ENCODE measurements at places on chromosomes 12 and 14.

GRCh38 chr12:58359084-58359483 lies 417.7 kb downstream of the ATP23 start:
- DNase-seq: no peak

DNA sequence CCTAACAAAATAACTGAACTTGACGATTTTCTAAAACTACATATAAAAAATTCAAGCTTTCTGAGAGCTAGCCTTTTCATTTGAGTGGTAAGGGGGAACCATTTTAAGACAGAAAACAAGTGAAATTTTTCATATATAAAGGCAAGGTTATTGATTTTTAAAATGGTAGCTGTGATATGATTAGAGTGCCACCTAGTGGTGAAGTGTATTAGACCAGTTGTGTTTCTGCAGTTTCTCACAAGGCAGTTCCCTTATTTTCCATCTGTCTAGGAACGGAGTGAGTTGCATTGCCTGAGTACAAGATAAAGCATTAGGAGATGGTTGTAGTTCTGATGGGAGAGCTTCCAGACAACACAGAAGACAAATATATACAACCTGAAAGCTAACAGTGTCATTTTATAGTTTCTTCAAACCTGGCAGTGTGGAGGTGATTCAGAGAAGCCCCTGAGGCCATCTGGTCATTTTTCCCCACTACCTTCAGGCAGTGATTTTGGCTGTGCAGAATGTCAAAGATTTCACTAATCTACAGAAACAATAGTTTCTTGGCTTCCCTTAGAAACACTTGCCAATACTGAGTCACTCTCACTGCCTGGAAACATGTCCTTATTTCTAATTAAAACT lies 180.8 kb downstream of the C12orf50 start:
- DNase-seq: peak; percentile 31

GRCh38 chr12:120666571-120667390 lies 20.2 kb upstream of the MLEC start:
- no peak for DNase-seq

GRCh38 chr14:22036541-22037239 lies 363.1 kb upstream of the OR4E1 start:
- no peak for DNase-seq

DNA sequence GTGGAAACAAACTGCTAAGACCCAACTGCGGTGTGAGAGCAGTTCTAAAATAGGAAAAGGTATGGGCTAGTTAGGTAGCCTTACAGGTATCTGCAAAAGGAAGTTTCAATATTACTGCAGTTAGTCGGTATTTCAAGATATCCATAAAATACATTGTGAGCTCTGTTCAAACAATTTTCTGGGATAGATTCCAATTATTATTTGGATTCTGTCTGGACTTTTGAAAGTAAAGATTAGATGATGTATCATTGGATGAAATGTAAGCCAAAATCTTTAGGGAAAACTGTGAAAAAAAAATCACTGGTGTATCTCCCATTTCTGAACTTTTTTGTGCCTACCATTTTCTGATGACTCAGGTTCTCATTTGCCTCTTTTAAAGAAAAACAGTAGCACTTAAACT lies 621.6 kb downstream of the CCER1 start:
- DNase-seq: no peak

DNA sequence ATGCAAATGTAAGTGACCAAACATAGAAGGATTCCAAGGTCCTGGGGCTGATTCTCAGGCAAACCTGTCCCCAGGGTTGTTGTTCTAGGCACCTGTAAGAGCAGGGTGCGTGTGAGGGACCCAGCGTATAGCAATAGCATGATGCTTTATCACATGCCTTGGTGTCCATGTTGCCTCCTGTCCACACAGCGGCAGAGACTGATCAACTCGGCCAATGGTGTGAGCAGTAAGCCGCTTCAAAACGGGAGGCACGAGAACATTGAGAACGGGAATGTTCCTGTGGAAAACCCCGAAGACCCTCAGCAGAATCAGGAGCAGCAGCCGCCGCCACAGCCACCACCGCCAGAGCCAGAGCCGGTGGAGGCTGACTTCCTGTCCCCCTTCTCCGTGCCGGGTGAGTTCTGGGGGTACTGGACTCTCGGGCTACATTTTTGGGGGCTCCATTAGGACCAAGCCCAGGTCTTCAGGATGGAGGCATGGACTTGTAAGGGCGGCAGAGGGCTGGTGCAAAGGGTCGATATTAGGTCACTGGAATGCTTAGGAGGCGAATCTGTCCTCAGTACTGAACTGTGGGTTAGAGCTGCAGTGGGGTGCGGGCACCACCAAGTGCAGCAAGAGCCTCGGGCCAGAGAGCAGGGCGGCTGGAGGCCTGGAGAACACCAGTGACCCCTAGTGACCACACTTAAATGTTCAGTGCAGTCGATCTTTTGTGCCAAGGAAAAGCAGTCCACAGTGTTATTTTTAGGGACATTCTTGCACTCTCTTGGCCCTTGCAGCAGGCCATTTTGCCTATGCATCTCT lies 57.2 kb upstream of the RIN3 start:
- DNase-seq: no peak

DNA sequence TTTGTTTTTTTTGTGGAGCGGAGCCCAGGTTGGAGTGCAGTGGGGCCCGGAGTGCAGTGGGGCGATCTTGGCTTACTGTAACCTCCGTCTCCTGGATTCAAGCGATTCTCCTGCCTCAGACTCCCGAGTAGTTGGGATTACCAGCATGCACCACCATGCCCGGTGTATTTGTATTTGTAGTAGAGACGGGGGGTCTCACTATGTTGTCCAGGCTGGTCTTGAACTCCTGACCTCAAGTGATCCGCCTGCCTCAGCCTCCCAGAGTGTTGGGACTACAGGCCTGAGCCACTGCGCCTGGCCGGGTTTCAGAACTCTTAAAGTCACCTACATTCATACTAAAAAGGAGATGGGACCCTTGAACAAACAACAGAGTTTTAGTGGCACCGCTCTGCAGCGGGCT lies 52.7 kb downstream of the KRT80 start:
- DNase-seq: no peak

- DNase-seq: peak; percentile 35
Measured at GRCh38 chr14:39368261-39368959, 63.8 kb downstream of the FBXO33 start.

DNA sequence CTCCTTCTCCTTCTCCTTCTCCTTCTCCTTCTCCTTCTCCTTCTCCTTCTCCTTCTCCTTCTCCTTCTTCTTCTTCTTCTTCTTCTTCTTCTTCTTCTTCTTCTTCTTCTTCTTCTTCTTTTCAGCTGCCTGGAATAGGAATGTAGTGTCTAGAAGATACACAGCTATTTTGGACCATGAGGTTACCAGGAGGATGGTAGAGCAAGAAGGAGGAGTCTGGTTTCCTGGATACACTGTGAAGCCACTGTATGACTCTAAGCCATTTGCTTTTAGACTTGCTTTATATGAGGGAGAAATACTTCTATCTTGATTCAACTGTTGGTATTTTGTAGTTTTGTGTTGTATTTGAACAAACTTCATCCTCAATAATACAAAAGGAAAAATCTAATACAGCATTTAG lies 3.0 kb upstream of the MYBPC1 start:
- no peak for DNase-seq

- peak; percentile 13 for DNase-seq
Measured at GRCh38 chr14:36941783-36942521, 230.5 kb downstream of the SLC25A21 start.

DNA sequence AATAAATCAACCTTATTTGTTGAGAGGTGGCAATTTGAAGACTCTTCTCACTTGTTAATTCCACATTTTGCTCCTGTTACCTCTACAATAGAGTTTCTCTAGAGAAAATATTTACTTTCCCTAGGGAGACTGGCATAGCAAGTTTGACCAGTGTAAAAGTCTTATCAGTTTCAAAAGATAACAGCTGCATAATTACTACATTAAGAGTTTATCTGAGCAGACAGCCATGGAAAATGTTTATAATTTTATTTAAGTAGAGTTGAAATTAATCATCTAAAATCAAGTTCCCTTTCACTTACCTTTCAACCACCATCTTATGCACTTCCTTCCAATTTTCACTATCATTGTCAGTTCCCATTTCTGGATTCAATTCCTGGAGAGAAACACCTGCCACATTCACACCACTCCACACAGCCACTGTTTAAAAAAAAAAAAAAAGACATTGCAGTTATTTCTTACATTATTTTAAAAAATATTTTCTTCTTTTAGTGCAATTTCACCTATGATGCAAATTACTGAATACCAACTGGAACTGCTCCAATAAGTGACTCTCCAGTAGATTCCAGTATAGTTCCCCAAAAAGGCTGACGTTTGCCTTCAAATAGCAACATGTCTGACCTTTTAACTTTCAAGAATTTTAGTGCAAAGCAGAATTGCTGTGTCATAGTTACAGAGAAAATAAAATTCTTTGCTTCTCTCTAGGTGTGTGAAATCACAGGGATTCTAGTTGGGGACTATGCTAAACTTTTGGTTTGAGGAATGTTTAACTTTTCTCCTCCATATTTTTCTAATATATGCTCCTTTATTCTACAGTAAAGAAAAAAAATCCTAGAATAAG lies 19.4 kb downstream of the LDHB start:
- no peak for DNase-seq

GRCh38 chr12:80101126-80101525 lies 1.8 kb downstream of the OTOGL start:
- no peak for DNase-seq

DNA sequence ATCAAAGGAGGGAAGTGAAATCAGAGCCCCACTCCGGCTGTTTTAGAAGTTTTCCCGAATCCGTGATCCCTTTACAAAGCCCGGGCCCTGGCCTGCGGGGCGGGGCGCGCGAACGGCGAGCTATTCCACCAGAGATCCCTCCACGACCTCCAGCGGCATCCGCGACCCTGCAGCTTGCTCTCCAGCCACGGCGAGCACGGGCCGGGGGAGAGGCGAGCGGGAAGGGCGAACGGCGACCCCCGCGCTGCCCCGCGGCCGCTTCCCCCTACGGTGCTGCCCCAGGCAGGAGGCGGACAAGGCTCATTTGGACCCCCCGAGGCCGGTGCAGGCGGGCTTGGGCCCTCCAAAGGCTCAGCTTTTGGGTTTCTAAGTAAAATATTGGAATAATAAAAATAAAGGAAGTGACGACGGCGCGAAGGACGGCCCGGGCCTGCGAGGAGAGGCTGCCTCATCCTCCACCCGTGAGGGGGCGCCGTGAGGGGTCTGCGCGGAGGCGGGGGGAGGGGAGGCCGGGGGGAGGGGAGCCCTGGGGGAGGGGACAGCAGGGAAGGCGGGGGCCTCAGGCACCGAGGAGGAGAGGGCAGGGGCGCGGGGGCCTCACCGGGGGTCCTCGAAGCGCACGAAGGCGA lies 613 bp downstream of the SRSF9 start:
- no peak for DNase-seq

Data from NCI-H524 treated with DMSO at 0.1 percent for 48 hours (cell line).